Esophagus squamous epithelium (tissue), 5 donors: ENCODE measurements at places on chromosomes 12 and 14.

DNA sequence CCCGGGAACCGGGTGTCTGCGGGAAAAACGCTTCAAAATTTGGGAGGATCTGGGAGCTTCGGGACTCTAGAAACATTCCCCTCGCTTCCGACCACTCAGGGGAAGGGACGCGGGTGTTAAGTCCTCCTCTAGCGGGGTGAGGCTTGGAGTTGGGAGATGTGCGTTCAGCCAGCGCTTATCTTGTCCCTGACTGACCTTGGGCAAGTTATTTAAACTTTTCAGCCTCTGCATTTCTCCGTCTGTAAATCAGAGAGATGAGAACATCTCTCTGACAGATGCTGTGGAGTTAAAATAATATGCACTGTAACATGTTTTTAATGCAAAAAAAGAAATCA is 76.9 kb upstream of the ANO4 start:
- peaks cover 71% of the 10 kb centered on the region for H3K27me3 ChIP-seq
- H3K36me3 ChIP-seq: no peaks in the 10 kb centered on the region
- no peak for DNase-seq
- H3K27ac ChIP-seq: no peak overlapping the region
- H3K4me1 ChIP-seq: peaks cover 14% of the 10 kb centered on the region
- peak overlapping the region; percentile 23 for H3K4me3 ChIP-seq

- no peak overlapping the region for H3K27ac ChIP-seq
- DNase-seq: no peak
- no peak overlapping the region for H3K4me3 ChIP-seq
- no peaks in the 10 kb centered on the region for H3K4me1 ChIP-seq
- no peaks in the 10 kb centered on the region for H3K36me3 ChIP-seq
These were observed 194.1 kb downstream of the KTN1 start for GRCh38 chr14:55773984-55774545.

DNA sequence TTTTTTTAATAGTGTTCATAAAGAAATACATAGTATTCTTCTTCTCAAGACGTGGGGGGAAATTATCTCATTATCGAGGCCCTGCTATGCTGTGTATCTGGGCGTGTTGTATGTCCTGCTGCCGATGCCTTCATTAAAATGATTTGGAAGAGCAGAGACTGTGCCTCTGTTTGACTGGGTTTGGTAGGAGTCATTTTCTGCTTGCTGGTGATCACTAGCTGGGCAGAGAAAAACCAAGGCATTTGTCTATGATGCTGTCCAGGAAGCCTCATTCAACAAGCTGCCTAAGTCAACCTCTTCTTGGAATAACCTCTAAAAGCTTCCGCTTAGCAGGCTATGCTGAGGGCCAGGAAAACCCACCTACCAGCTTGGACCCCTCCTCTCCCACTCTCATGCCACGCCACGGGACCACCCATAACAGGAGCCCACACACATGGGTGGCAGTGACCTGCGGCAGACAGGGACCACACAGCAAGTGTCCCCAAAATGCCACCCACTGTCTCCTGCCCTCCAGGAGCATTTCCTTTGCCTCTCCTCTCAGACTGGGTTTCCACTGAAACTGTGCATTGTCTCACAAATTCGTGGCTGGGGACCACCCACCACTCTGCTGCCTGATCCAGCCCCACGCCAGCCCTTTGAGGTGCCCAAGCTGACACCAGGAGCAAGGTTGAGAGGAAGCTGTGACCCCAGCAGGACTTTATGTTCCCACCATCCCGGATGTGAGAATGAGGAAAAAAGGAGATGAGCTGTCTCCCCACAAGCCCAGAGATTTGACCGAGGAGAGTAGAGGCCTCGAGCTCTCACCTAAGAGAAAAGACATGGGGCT is 36.8 kb downstream of the DAD1 start:
- H3K4me3 ChIP-seq: no peak overlapping the region
- H3K27me3 ChIP-seq: no peaks in the 10 kb centered on the region
- H3K36me3 ChIP-seq: no peaks in the 10 kb centered on the region
- no peak for DNase-seq
- no peak overlapping the region for H3K27ac ChIP-seq
- peaks cover 71% of the 10 kb centered on the region for H3K4me1 ChIP-seq

DNA sequence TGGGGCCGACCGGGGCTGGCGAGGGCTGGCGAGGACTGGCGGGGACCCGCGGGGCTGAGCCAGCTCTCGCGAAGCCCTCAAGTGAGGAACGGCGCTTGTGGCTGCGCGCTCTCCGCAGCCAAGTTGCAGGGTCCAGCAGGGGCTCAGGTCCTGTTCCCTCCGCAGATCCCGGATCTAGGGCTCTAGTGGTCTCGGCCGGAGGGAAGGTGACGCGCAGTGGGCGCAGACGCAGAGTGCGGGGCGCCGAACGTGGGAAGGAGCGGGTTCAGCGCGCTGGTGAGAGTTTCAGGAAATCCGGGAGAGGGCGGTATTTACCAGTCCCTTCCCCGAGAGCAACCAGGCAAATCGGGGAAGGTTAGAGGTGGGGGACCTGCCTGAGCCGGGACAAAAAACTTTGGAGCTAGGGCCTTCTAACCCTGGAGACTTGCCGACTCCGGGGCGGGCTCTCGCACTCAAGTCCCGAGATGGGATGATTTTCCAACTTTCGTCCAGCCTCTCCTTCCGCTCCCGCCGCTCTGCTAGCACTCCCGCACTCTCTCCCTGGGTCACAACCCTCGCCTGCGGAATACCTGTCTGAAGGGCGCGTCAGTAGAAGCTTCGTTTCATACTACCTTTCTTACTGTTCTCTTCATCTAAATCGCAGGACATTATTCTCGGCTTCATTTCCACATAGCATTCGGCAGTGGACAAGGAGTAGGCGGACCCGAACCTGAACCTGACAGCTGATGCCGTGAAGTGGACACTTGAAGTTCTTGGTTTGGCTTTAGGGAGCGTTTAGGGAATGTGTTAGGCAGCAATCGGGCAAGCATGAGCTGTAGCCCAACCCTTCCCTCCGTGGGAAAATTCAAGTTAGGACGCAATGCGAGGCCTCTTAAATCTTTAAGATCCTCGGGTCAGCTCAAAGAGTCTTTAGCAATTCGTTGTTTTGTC is 13.6 kb upstream of the PAX9 start:
- no peaks in the 10 kb centered on the region for H3K36me3 ChIP-seq
- H3K27ac ChIP-seq: peak overlapping the region; percentile 94
- no peaks in the 10 kb centered on the region for H3K27me3 ChIP-seq

DNA sequence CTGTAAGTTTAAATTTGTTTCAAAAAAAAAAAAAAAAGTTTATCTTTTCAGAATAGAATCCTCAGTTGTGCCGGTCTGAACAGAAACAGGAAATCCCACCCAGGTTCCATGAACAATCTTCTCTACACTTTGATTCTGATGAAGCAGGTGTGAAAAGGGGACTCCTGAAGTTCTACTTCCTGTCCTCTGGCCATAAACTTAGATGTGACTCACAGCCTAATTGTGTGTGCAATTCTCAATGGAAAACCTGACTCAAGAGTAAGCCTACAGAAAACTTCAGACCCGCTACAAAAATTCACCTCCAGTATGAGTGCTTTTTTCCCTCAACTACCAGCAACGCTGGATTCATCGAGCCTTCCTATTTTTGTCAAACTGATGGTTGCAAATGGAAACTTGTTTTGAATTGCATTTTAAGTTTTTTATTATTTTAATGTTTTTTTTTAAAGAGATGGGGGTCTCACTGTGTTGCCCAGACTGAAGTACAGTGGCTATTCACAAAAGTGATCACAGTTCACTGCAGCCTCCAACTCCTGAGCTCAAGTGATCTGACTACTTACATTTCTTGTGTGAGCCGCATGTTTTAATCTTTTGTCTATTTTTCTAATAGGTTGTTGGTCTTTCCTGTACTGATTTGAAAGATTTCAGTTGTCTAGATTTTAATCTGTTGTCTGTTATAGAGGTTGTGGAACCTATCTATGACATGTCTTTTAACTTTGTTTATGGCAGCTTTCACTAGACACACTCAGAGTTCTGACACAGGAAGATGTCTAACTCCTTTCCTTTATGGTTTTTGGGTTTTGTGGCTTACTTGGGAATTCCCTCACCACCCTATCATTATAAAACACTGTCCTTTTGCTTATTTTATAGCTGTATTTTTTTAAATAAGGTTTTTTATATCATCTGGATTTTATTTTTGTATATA is 37.6 kb downstream of the ATG14 start:
- no peaks in the 10 kb centered on the region for H3K27me3 ChIP-seq
- H3K4me1 ChIP-seq: no peaks in the 10 kb centered on the region
- no peak for DNase-seq
- no peak overlapping the region for H3K4me3 ChIP-seq
- no peak overlapping the region for H3K27ac ChIP-seq

DNA sequence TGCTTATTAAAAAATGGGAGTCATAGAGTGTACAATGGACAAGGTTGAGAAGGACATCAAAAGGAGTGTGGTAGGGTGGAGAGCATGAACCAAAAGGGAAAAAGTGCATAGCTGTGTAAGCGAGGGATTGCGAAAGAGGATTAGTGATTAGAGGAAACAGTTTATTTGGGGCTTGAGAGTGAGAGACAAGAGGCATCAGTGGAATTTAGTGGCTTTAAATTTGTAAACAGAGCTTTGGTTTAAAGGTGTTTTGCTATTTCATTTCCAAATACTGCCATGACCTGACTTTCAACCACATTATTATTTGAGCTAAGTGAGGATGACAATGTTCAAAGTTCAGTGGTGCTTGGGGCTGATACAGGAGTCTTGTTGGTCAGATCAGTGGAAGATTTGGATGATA is 53.4 kb downstream of the SLC16A7 start:
- H3K27ac ChIP-seq: peak overlapping the region; percentile 61
- no peaks in the 10 kb centered on the region for H3K27me3 ChIP-seq
- H3K4me1 ChIP-seq: no peaks in the 10 kb centered on the region
- no peak for DNase-seq

DNA sequence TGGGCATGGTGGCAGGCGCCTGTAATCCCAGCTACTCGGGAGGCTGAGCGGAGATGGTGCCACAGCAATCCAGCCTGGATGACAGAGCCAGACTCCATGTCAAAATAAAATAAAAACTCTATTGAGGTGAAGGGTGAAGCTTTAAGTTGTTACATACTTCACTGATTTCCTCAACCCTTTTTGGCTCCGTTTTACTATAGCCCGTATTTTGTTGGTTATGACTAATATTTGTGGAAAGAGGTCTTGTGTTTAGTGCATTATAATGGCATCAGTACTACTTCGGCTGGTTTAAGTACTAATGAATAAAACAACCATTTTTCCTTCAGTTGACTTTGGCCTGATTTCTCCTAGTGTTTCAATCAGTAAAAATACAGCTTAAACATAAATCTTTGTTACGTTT is 27.0 kb upstream of the SLC2A14 start:
- no peak overlapping the region for H3K27ac ChIP-seq
- no peaks in the 10 kb centered on the region for H3K4me1 ChIP-seq
- no peaks in the 10 kb centered on the region for H3K27me3 ChIP-seq
- no peak for DNase-seq

DNA sequence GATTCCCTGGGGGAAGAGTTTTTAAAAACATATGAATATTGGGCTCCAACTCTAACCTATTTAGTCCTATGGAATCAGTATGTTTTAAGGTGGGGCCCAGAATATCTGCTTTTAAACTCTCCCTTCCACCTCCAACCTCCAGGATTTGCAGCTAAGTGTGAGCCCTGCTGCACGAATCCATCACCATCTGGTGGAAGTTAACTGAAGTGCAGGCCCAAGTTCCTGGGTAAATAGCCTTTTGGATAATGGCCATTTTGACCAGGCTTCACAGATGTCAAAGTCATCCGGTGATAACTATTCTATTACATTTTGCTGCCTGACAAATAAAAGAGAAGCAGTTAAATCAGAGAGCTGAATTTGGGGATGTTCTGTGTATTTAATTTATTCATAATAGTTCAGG is 58.1 kb upstream of the RMST start:
- no peaks in the 10 kb centered on the region for H3K36me3 ChIP-seq
- H3K27ac ChIP-seq: no peak overlapping the region
- H3K4me3 ChIP-seq: no peak overlapping the region
- DNase-seq: no peak
- H3K27me3 ChIP-seq: no peaks in the 10 kb centered on the region

DNA sequence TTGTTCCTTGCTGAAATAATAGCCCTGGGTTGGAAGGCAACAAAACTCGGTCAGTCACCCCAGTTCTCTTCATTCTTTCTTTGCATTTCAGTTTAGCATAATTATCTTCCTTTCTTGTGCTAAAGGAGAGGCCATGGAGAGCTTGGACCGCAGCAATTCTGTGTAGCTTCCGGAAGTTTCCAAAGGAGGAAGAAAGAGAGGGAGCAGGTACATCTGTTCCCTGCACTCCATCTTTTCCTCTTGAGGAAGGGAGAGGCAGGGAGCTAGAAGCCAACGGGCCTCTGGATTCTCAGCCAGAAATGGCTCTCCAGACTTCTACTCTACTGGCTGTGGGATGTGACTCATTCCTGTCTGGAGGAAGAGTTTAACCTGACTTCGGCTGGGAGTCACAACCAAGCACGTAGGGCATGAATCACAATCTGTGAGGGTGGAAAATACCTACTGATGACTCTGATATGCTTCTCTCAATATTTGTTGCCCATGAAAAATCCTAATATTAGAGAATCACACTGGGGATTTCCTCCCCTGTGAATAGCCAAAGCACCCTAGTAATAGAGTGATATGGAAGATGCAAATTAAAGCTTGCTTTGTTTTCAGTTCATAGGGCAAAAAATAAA is 17.0 kb downstream of the ANO6 start:
- no peaks in the 10 kb centered on the region for H3K27me3 ChIP-seq
- H3K36me3 ChIP-seq: no peaks in the 10 kb centered on the region
- H3K4me1 ChIP-seq: peaks cover 53% of the 10 kb centered on the region
- DNase-seq: no peak
- H3K4me3 ChIP-seq: no peak overlapping the region
- peak overlapping the region; percentile 82 for H3K27ac ChIP-seq

DNA sequence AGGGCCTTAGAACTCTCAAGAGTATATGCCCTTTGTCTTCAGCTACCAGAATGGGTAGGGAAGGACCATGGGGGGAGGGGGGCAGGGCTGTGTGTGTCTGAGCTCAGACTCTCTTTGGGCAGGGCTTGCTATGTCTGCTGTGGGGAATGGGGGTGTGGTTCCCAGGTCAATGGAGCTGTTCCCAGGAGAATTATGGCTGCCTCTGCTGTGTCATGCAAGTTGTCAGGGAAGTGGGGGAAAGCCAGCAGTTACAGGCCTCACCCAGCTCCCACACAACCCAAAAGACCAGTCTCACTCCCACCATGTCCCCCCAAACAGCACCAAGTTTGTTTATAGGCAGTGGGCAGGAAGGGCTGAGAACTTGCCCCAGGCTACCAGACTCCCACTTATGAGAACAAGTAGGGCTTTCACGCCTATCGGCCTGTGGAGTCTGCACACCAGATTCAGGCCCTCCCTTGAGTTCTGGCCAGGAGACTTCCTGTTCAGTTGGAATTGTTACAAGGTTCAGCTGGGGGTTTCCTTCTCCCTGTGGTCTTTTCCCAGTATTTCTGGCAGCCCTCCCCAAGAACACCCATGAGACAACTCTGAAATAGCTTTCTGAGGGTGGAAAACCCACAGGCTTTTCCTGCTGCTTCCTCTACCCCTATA is 6.1 kb upstream of the SERPINA11 start:
- no peak overlapping the region for H3K27ac ChIP-seq
- no peaks in the 10 kb centered on the region for H3K27me3 ChIP-seq
- no peaks in the 10 kb centered on the region for H3K36me3 ChIP-seq
- DNase-seq: no peak
- no peaks in the 10 kb centered on the region for H3K4me1 ChIP-seq
- no peak overlapping the region for H3K4me3 ChIP-seq
